ENCODE measurements at places on chromosomes 3 and 15.

DNA sequence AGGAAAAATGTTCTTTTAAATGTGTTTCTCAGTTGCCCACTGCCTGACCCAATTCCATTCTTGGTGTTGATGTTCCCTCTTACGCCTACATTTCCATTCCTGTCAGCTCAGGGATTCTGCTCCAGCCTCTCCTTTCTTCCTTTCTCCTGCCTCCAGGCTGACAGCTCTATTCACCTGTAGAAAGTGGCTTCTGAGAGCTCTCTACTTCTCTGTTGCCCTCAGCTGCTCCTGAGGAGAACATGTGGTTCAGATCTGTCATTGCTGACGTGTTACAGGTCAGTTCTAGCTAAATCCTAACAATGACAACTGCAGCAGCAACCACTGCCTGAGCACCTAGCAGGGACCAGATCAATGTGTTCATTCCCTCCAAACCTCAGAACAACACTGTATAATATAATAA is 144.9 kb upstream of the PLAAT1 start:
- DNase-seq, result no peak

- DNase-seq, result no peak
Measured at GRCh38 chr3:124663690-124664089, 66.6 kb upstream of the UMPS start.

DNA sequence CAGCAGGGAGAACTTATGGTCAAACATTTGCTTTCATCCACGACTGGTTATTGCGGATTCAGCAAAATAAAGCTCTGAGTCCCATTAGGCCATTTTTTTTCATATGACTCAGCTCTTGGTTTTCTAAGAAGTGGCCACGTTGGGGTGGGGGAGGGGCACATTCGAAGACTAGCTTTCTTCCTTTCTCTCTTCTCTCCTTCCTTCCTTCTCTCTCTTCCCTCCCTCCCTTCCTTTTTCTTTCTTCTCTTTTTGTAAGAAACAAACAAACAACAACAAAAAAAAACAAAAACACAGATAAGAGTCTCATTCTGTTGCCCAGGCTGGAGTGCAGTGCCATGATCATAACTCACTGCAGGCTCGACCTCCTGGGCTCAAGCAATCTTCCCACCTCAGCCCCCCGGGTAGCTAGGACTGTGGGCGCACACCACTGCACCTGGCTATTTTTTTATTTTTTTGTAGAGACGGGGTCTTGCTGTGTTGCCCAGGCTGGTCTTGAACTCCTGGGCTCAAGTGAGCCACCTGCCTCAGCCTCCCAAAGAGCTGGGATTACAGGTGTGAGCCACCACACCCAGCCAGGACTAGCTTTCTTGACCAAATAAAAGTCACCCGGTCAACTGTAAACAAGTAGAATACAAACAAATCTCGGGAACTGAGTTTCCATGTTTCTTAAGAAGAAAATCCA is 41.6 kb downstream of the ABCC5 start:
- DNase-seq, result no peak

- no peak for DNase-seq
Measured at GRCh38 chr3:8713901-8714759, 19.5 kb upstream of the CAV3 start.

- no peak for DNase-seq
Measured at GRCh38 chr3:183244219-183244618, 8.8 kb upstream of the B3GNT5 start.

DNA sequence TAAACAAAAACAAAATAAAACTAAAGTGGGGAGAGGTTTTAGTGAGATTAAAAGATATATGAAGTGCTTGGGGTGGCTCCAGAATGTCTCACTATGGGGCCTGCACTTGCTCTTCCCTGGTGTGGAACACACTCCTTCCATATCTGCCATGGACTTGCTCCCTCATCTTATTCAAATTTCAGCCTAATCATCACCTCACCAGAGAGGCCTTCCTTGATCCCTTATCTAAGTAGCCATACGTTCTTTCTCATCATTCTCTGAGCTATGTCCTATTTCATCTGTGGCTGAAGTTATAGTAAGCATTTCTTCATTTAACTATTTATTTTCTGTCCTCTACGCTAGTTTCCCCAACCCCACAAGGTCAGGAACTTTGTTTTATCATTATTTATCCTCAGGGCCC is 511.7 kb downstream of the NTRK3 start:
- no peak for DNase-seq

DNA sequence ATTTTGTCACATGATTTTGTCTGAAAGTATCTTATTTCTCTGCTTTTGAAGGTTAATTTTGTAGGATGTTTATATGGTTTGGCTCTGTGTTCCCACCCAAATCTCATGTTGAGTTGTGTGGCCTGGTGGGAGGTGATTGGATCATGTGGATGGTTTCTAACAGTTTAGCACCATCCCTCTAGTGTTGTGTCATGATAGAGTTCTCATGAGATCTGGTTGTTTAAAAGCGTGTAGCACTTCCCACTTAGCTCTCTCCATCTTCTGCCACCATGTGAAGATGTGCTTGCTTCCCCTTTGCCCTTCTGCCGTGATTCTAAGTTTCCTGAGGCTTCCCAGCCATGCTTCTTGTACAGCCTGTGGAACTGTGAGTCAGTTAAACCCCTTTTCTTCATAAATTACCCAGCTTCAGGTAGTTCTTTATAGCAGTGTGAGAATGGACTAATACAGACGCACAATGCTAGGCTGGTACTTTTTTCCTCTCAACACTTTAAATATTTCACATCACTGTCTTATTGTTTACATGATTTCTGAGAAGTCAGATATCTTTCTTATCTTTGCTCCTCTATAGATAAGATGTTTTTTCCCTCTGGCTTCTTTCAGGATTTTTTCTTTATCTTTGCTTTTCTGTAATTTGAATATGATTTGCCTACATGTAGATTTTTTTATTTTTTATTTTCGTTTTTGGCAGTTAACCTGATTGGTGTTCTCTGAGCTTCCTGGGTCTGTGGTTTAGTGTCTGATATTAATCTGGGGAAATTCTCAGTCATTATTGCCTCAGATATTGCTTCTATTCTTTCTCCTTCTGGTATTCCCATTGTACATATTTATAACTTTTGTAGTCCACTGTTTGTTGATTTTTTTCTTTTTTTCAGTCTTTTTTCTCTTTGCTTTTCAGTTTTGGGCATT is 22.2 kb downstream of the BTD start:
- no peak for DNase-seq

- DNase-seq, result no peak
Measured at GRCh38 chr15:90456236-90456635, 68.2 kb downstream of the IQGAP1 start.

DNA sequence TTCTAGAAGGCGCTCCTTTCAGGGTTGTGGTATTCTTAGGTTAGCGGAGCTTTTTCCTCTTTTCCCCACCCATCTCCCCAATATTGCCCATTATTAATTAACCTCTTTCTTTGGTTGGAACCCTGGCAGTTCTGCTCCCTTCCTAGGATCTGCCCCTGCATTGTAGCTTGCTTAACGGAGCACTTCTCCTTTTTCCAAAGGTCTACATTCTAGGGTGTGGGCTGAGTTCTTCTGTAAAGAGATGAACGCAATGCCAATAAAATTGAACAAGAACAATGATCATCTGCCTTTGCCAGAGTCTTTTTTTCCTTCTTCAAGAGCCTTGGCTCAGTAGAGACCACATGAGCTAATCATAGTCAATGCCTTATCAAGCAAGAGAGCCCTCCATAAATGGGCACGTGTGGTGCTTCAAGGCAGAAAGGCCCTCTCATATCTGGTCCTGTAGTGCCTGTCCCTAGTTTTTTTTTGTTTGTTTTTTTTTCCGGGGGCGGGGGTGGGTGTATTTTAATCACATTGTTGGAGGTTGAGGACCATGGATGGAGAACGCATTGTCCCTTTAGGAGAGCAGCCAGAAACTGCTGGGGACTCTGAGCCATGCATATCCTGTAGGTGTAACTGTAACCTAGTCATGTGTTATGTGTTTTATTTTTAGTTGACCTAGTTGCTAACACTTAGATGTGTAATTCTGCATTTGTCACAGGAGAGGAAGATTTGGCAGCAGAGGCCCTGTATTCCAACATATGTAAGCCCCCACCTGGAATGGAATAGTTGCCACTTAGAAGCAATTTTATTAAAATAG is 64.7 kb upstream of the ACAD9 start:
- no peak for DNase-seq

- DNase-seq, result no peak
Measured at GRCh38 chr15:47682661-47683060, 34.6 kb upstream of the SEMA6D start.

GRCh38 chr15:99445272-99445850 is 120.4 kb upstream of the MEF2A start:
- DNase-seq, result no peak

DNA sequence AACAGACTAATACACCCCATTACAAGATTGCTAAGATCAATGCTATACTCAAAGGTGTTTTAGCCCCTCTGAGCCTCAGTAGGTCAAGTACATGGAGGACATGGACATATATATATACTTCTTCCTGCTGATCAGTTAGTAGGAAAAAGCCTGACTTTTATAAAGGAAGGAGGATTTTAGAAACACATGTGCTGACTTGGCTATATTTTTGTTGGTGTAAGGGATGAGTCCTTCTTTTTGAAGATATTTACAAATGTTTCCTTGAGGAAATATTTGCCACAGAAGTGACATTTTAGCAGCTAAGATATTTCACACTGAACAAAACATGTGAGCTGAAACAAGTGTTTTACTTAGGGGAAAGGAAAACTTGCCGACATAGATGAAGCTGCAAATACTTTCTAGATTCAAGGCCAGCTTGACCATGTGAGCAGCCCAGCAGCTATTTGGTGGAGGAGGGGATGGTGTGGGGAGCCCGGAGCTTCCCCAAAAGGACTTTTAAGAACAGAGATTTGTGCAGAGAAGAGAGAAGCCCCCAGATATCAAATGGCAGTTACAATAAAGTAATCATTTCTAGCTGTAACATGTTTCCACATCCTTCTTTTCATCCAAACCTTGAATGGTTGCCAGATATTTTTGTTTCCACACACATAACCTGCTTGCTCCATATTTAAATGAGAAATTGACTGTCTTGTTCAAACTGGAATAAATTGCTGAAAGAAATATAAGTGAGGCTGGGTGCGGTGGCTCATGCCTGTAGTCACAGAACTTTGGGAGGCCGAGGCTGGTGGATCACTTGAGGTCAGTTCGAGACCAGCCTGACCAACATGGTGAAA is 111.7 kb upstream of the NR2F2 start:
- DNase-seq, result no peak

DNA sequence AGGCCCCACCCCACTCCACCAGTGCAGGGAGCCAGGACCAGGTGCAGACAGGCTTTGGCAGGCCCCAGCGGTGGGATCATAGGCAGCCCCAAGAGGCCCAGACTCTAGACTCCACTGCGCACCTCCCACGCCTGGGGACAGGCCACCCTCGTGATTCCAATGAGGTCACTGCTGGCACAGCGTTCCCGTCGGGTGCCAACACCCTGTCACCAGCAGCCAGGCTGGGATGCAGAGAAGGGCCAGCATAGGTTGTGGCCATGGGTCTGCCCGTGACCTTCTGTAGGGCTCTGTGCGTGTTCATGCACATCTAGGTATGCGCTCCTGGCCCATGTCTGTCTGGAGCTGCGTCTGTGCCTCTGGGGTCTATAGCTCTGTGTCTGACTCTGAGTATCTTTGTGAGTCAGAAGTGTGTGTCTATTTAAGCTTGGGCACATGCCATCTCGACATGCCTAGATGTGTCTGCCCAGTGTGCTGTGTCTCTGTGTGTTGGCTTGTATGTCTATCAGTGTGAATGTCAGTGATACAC is 13.0 kb downstream of the VIPR1 start:
- DNase-seq, result no peak

DNA sequence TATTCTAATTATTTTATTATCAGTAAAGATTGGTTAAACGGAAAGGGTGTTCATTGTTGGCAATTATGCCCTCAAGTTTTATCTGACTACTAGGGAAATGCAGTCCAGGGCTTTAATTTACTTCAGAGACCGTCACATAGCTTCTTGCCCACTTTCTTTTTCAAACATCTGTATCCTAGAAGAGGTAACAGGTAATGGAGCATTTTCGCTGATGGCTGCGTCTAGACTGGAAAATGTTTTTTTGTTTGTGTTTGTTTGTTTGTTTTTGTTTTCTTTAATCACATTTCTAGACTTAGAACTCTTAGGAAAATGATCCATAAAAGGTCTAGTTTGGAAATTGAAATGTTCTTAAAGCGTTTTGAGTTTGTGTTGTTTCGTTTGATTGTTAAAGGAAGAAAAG is 71.4 kb downstream of the ANXA2 start:
- no peak for DNase-seq

Data from activated CD8-positive, alpha-beta memory T cell treated with anti-CD3 and anti-CD28 coated beads, Interleukin-2, amount 50 U/mL, for 4 hours (primary cell).